ENCODE measurements at places on chromosomes 12 and 14. TPM values are rescaled to one million over a fixed set of nuclear protein-coding genes. Genes with fewer than 3 reads are reported as not detected.

Gene MED6
- 55.5 TPM for total RNA-seq

Gene DAO
- not detected for total RNA-seq

Gene ASB2
- not detected for total RNA-seq

Gene B3GNT4
- total RNA-seq = 2.2 TPM

Gene ADAMTS20
- total RNA-seq = not detected

Gene OR4Q3
- total RNA-seq = not detected

Gene AREL1
- 38.0 TPM for total RNA-seq

Gene AMDHD1
- total RNA-seq = 0.32 TPM

Gene BEGAIN
- total RNA-seq = not detected

Gene INSM2
- total RNA-seq = not detected

Gene CCDC177
- total RNA-seq = 0.82 TPM

Gene LGR5
- total RNA-seq = 28.0 TPM

Gene OASL
- 0.35 TPM for total RNA-seq

Gene MYF5
- not detected for total RNA-seq

Gene HHIPL1
- 2.9 TPM for total RNA-seq

Gene ASCL1
- not detected for total RNA-seq

Gene PELI2
- 8.1 TPM for total RNA-seq

Gene IFNG-AS1
- total RNA-seq = not detected

Gene PNMA1
- 33.2 TPM for total RNA-seq

Gene SLC10A1
- 2.6 TPM for total RNA-seq

Gene LRP1-AS
- total RNA-seq = not detected

Gene EMC9
- total RNA-seq = 31.1 TPM

Gene DHRS2
- 12.8 TPM for total RNA-seq

Gene TRPV4
- not detected for total RNA-seq

Gene P2RX4
- 44.7 TPM for total RNA-seq

Gene SMCO2
- 0.93 TPM for total RNA-seq

Gene STYK1
- 4.9 TPM for total RNA-seq

Gene KRT5
- total RNA-seq = 0.50 TPM

Gene SMIM41
- total RNA-seq = not detected

Gene BDKRB2
- total RNA-seq = 1.4 TPM

Gene C1QL4
- 3.6 TPM for total RNA-seq

Gene ETFRF1
- total RNA-seq = 9.5 TPM

Gene KRT77
- total RNA-seq = not detected

Gene DNAH10
- total RNA-seq = 0.45 TPM

Gene FGF23
- total RNA-seq = not detected

Gene ABCB9
- total RNA-seq = 8.1 TPM

Gene DTX1
- total RNA-seq = not detected

Gene CELA1
- total RNA-seq = not detected

Gene SAMD15
- 0.82 TPM for total RNA-seq

Gene AQP2
- not detected for total RNA-seq

All from Caco-2 (cell line).